Activated CD4-positive, alpha-beta T cell treated with anti-CD3 and anti-CD28 coated beads, Interleukin-2, amount 50 U/mL, for 16 hours (primary cell): ENCODE measurements at places on chromosomes 4 and X.

- peak; percentile 48 for DNase-seq
Measured at GRCh38 chrX:150704030-150704613, 10.9 kb downstream of the MTMR1 start.

- no peak for DNase-seq
Measured at GRCh38 chr4:96347582-96347981, 507.7 kb downstream of the PDHA2 start.

- DNase-seq = no peak
Measured at GRCh38 chrX:10450229-10450958, 170.0 kb downstream of the MID1 start.

GRCh38 chrX:11398785-11399184 lies 105.6 kb downstream of the AMELX start:
- no peak for DNase-seq

DNA sequence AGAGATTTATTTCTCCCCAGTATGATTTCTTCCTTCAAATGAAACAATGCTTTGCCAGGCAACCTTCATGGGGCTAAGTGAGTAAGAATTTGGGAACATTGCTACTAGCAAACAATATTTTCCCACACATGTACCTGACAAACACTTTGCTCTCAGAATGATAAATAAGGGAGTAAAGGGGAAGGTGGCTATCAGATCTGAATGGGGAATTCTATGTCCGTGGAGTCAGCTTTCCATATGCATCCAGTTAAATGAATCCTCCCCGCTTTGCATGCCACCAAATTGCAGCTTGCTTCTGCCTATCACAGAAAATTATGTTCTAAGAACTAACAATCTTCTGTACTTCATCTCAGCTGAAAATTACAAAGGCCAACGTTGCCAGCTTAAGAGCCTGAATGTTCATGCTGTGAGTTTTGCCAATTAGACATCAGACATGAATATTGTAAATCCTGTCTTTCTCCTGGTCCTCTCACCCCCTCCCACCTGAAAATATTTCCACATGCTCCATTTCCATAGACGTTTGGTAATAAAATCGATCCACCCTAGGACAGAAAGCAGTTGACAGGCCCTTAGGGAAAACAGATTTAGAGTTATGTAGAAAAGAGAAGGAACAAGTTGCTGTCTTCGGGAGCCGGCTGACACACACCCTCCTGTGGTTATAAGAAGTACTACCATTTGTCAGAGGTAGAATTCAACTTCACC lies 6.3 kb downstream of the MEPE start:
- peak; percentile 25 for DNase-seq

DNA sequence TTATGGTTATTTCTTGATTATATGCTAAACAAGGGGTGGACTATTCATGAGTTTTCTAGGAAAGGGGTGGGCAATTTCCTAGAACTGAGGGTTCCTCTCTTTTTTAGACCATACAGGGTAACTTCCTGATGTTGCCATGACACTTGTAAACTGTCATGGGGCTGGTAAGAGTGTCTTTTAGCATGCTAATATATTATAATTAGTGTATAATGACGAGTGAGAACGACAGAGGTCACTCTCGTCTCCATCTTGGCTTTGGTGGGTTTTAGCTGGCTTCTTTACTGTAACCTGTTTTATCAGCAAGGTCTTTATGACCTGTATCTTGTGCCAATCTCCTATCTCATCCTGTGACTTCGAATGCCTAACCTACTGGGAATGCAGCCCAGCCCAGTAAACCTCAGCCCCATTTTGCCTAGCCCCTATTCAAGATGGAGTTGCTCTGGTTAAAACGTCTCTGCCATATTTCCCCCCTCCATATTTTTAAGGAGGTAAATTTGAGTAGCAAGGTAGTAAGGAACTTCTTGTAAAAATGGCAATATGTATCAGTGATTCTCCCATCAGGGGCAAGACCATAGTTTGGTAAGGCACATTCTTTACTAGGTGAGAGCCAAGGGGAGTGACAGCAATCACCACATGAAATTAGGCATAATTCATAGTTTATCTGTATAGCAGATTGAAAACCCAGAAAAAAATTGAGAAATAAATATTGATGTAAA lies 2.6 kb downstream of the CXCL2 start:
- DNase-seq = no peak

DNA sequence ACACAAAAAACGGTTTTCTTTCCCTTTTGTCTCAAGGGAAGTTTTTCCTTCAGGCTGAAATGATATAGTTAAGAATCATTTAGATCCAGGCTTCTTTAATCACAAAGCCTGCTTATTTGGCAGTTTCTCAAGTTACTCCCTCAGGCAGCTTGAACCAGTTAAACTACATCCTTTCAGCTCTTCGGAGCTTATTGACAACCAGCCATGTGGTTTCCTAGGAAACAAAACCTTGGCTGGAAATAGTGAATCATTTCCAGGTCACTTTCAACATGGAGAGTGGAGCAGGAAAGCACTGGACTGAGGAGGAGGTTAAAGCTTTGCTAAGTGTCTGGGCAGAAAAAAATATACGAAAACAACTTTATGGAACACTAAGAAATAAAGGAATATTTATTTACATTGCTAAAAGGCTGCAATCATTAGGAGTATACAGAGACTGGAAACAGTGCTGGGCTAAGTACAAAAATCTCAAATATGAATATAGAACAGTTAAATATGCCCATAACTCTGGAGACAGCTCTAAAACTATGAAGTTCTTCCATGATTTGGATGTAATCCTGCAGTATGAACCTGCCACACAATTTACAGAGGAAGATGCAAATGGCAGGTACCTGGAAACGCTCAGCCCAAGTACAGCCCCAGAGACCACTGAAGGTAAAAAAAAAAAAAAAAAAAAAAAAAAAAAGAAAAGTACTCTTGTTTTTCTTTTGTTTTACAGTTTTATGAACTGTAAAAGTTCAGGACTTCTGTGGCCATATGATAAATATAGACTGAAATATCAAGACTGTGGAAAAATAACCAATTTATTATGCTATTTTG lies 23.2 kb upstream of the AASDH start:
- peak; percentile 58 for DNase-seq

DNA sequence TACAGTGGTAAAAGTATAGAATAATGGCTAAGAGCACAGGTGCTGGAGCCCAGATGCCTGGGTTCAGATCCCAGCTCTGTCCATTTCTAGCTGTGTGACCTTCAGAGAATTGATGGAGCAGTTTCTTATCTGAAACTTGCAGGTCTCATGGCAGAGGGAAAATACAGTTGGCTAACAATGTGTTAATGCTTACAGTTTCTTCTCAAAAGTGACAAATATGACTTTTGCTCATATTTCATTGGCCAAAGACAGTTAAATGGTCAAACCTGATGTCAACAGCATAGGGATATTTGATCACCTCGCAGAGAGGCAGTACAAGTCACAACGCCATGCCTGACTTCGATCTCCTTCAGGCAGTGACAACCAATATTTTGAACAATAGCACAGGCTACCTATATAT lies 60.2 kb upstream of the LCORL start:
- DNase-seq = no peak

DNA sequence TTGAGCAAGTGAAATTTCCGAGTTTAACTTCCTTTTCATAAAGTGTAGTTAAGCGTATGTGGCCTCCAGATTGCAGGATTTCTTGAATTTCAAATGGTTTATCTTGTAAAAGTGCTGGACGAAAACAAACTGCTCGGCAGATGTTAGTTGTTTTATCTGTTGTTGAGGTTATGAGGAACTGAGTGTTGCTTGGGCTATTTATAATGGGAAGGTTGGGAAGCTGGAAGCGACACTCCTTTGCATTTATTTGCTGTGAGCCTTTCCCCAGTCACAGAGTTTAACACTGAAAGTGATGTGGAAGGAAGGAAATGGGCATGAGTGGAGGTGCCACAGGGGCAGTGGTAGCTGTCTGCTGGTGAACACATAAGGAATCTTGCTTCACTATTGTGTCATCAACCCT lies 284.9 kb downstream of the PCDH7 start:
- DNase-seq = no peak

DNA sequence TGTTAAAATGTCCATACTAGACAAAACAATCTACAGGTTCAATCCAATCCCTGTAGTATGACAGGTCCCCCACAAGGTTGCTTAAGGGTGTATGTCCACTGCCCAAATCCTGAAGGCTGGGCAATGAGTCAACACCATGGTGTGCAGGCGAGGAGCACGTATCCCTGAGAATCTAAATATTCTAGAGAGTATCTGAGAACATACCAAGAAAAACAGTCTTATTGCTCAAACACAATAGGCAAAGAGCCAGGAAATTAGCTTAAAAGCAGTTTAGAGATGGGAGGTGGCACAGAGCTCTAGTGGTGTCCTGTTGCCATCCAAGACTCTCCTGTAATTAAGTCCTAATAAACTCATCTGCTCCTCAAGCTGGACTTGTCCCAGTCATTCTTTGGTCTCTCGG lies 37.0 kb downstream of the RCHY1 start:
- DNase-seq = no peak

DNA sequence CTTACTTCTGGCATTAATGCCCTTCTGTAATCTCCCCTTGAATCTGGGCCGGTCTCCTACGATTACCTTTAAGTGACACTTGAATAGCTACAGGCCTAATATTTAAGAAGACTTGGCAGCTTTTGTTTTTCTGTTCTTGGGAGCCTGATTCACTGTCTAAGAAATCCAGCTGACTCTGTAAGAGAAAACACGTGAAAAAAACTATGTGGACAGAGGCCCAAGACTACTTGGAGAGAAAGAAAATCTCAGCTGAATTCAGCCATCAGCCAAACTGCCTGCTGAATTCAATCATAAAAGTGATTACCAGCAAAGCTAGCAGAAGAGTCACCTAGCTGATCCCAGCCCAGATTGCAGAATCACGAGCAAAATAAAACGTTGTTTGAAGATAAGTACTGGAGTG lies 521.2 kb downstream of the MID1IP1 start:
- DNase-seq = no peak
